ENCODE measurements at places on chromosomes 13 and 19. TPM values are rescaled to one million over a fixed set of nuclear protein-coding genes. Genes with fewer than 3 reads are reported as not detected.
A peak's percentile ranks its signal among the peaks of the same experiment; 100 is the strongest.

GRCh38 chr13:67100730-67101129, 129.4 kb downstream of the PCDH9 start:
- no peak overlapping the region for H3K4me3 ChIP-seq
- DNase-seq, result no peak

- peak; percentile 56 for DNase-seq
- peak within 1 kb of the TSS; percentile 57 for H3K4me3 ChIP-seq
- H3K27me3 ChIP-seq, result no peaks in the 10 kb centered on the region
- peak within 1 kb of the TSS; percentile 41 for H3K27ac ChIP-seq
Observed at GRCh38 chr19:46624958-46625661, at the start of gene PTGIR. Gene PTGIR, minus strand, starts transcription at chr19:46625089. Its CDS starts 864 bp downstream, at chr19:46624225.

- no peaks in the 10 kb centered on the region for H3K4me1 ChIP-seq
- no peak overlapping the region for H3K27ac ChIP-seq
- DNase-seq, result no peak
- no peaks in the 10 kb centered on the region for H3K36me3 ChIP-seq
Observed at GRCh38 chr13:59641817-59642216, 521.9 kb downstream of the DIAPH3 start.

DNA sequence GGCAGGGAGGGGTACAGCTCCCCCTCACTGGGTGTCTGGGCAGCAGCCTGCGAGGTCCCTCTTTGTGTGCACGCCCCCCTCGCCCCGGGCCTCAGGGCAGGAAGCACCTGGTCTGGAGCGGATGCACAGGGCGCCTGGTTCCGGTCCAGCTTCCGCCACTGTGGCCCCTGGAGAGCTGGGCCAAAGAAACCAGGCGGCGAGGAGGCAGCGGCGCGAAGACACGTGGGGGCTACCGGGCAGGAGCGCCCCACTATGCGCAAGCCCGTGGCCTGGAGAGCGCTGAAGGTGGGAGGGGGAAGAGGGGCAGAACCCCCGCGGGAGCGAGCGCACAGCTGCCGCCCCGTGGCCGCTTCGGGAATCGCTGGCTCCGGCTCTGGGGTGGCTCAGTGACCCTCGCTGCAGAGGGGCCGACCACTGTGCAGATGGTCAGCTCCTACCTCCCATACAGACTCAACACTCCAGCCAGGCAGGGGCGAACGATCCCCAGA, 1.7 kb upstream of the LYL1 start:
- H3K4me3 ChIP-seq, result peak overlapping the region; percentile 82
- no peaks in the 10 kb centered on the region for H3K36me3 ChIP-seq
- H3K27me3 ChIP-seq, result no peaks in the 10 kb centered on the region
- peak; percentile 55 for DNase-seq
- peak overlapping the region; percentile 72 for H3K27ac ChIP-seq

DNA sequence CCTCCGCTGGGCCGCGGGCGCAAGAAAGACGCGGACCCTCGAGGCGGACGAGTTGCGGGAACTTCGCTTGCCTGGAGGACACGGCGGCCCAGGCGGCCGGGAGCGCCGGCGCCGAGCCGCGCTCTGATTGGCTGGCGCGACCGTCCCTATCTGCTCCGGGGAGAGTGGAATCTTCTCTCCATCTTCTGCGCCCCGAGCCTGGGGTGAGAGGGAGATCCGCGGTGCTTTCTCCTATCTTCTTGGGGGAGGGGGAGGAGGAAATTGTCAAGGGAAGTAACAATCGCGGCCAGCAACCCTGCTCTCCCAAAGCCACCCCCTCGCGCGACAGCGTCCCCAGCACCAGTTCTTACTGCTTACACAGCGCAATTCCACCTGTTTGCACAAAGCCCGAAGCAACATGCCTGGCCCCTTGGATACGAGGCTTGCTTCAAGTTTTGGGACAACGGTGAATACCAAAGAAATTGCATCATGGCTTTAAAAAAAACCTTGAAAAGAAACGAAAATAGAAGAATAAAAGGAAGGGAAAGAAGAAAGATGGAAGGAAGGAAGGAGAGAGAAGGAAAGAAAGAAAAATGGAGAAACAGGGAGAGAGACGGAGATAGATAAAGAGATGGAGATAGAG, 4.8 kb downstream of the SOX21 start:
- peaks cover 28% of the 10 kb centered on the region for H3K4me1 ChIP-seq
- H3K4me3 ChIP-seq, result no peak overlapping the region
- H3K27ac ChIP-seq, result no peak overlapping the region
- H3K36me3 ChIP-seq, result no peaks in the 10 kb centered on the region
- peaks cover 53% of the 10 kb centered on the region for H3K27me3 ChIP-seq

- no peaks in the 10 kb centered on the region for H3K36me3 ChIP-seq
- H3K4me1 ChIP-seq, result no peaks in the 10 kb centered on the region
- no peak for DNase-seq
- no peak overlapping the region for H3K27ac ChIP-seq
Observed at GRCh38 chr19:38444026-38444425, 10.5 kb downstream of the RYR1 start.

DNA sequence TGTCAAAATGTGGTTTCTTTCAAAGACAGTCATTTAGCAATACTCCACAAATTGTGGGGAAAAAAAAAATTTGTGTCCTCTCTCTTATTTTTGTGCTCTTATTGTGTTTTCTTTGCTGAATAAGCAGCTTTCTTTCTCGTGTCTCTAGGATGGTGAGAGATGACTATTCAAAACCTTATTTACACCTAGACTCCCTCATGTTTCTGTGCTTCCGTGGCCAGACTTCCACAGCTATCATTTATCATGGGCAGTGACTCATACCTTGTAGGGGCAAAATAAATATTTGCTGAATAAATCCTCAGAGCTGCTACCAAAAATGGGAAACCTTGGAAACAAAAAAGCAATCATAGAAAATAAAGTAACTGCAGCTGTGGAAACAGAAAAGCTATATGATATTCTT, 204.9 kb upstream of the MIR17HG start:
- no peak overlapping the region for H3K27ac ChIP-seq
- H3K4me1 ChIP-seq, result no peaks in the 10 kb centered on the region
- DNase-seq, result no peak
- H3K4me3 ChIP-seq, result no peak overlapping the region
- no peaks in the 10 kb centered on the region for H3K27me3 ChIP-seq

- DNase-seq, result no peak
- H3K27me3 ChIP-seq, result peaks cover 2% of the 10 kb centered on the region
- no peak overlapping the region for H3K27ac ChIP-seq
- no peak overlapping the region for H3K4me3 ChIP-seq
- no peaks in the 10 kb centered on the region for H3K36me3 ChIP-seq
Observed at GRCh38 chr19:38250821-38251563, 5.2 kb downstream of the PPP1R14A start.

GRCh38 chr19:2962018-2962670, 15.2 kb upstream of the TLE6 start:
- no peak overlapping the region for H3K4me3 ChIP-seq
- DNase-seq, result peak; percentile 75
- H3K36me3 ChIP-seq, result no peaks in the 10 kb centered on the region
- no peak overlapping the region for H3K27ac ChIP-seq
- no peaks in the 10 kb centered on the region for H3K27me3 ChIP-seq

Gene CEACAM8
- total RNA-seq, result not detected

Gene NLRP9
- total RNA-seq, result not detected

Gene TTC9B
- total RNA-seq, result not detected
